AG04450 (cell line): ENCODE measurements at places on chromosomes 5 and 9.

DNA sequence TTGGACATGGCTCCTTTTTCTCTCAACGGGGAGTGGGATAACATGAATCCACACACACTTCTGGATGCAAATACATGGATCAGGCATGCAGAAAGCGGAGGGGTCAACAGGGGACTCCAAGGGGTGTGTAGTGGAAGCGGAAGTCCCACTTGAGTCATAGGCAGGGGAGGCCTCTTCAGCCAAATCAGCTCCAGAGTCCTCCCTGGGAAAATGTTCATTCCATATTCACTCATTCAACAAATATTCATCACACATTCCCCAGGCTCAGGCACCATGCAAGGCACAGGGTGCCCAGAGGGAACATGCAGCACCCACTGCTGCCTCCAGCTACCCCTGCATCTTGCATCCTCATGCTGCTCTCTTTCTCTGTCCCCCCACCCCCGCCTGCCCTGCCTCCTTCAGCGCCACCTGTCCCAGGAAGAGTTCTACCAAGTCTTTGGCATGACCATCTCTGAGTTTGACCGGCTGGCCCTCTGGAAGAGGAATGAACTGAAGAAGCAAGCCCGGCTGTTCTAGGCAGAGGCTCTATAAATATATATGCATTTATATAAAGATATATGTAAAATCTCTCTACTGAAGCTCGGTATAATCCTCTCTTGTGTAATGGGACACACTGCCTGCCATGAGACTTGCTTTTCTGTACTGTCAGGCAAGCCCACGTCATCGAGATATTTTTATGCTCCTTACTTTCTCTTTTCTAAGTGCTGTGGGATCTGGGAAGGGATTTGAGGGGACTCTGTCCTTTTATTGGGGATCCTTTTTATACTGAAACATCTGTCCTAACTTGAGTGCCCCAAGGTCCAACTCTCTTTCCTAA is 13.6 kb upstream of the AFAP1L1 start:
- DNase-seq, result no peak

DNA sequence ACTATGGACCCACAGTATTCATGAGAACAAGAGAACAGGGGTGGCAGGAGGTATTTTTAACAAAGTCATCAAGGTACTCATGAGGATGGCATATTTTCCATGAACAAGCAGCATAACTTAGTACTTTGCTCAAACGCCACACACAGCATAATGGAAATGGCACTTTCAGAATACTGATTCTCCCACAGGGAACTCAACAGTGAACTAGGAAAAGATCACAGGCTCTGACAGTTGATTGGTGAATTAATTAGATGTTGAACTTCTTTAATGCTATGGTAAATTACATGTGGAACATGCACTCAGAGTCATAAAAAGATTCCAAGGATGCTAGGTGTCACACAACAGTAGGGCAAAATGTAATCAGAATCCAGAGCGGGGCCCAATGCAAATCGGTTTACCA is 1088.6 kb upstream of the C9orf72 start:
- no peak for DNase-seq

- no peak for DNase-seq
These were observed 8.2 kb upstream of the TNFAIP8 start for GRCh38 chr5:119347574-119347973.

- no peak for DNase-seq
These were observed 62.1 kb upstream of the IL6ST start for GRCh38 chr5:56056875-56057274.

GRCh38 chr9:131690941-131691573 is 48.8 kb downstream of the RAPGEF1 start:
- no peak for DNase-seq

- DNase-seq, result no peak
These were observed 46.8 kb upstream of the NOTCH1 start for GRCh38 chr9:136592666-136593065.

DNA sequence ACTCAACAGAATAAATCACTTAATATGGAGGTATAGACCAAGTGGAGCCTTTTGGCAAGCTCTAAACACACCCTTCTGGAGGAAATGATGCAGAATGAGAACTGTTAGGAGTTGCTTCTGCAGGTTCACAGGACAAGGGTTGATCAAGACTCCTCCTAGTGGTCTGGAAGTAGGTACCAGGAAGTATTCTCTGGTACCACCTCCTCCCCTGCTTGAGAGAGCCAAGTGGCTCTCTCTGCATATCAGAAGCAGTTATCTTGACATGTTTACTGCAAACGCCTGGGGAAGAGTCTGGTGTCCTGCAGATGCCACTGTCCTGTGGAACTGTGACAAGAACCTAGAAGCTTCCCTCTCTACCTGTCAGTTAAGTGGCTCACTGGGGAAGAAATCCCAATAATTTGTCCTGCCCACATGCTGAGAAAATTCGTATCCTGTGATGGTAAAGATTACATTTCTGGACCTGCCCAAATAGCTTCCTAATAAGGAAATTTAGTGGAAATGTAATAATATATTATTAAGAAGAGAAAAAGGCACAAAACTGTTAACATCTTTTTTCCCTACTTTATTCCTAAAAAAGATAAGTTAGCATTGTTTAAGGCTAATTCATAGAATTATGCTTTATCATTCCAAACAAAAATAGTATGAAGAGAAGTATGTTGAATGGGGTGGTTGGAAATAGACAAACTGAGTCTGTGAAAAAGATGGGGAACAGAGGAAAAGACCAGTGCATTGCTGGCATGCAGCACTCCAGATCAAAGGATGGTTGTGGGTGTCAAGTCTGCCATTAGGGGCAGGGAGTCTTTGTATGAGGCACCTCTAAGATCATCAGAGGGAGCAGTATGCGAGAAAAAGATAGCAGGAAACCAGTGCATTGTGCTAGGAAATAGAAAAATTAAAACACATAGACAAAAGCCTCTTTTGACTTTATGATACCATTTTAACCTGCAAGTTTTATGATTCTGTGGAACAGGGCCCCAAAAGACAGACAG is 118.8 kb downstream of the CDC42SE2 start:
- peak; percentile 8 for DNase-seq

DNA sequence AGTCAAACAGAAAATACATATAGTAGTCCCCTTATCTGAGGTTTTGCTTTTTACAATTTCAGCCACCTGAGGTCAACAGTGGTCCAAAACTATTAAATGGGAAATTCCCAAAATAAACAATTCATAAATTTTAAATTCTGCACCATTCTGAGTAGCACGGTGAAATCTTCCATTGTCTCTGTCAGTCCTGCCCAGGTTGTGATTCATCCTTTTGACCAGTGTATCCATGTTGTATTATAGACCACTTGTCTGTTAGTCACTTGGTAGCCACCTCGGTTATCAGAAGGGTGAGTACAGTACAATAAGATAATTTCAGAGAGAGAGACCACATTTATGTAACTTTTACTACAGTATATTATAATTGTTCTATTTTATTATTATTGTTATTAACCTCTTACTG is 2.8 kb downstream of the CCDC152 start:
- DNase-seq, result no peak

- no peak for DNase-seq
These were observed 58.6 kb downstream of the LRSAM1 start for GRCh38 chr9:127509955-127510299.

- DNase-seq, result no peak
These were observed 11.0 kb upstream of the SNCAIP start for GRCh38 chr5:122301016-122301415.

- DNase-seq, result no peak
These were observed 56.8 kb downstream of the IZUMO3 start for GRCh38 chr9:24488896-24489295.

DNA sequence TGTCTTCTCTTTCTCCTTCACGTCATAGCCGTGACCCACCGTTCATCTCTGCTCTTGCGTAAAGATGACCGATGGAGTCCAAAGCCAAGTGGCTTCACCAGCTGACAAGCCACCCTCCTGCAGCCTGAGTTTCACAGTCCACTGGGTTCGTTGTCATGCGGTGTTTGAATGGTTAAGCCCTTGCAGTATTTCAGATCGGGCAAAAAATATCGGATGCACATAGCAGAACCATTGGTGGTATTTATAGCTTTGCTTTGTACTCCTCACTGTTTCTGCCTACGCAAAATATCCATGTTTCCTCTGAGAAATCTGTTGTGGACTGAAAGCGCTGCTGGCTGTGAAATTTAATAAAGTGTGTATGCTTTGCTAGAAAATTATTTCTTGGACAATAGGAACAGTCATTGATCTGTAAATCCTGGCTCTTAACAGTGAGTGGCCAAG is 34.5 kb upstream of the NCS1 start:
- no peak for DNase-seq

DNA sequence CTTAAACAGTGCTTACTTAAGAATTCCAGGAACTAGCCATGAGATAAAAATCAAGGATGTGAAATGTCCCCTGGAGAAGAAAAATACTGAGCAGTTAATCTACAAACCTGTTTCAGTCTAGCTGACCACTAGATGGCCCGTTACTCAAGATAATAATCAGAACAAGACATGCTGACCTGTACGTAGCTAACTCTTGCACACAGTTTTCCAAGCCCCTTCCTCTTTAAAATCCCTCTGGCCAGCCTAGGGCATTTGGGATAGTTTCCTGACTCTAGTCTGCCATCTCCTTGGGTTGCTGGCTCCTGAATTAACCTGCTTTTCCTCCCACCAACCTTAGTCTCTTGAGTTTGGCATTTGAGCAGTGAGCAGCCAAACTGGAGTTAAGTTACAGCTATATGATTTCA is 59.2 kb upstream of the TRAF1 start:
- DNase-seq, result peak; percentile 38

GRCh38 chr5:71830681-71831539 is 111.8 kb downstream of the CARTPT start:
- peak; percentile 43 for DNase-seq

- DNase-seq, result peak; percentile 33
These were observed 4.7 kb upstream of the TUBB4B start for GRCh38 chr9:137236238-137236935.

GRCh38 chr9:108586471-108587139 is 269.2 kb downstream of the ACTL7B start:
- DNase-seq, result no peak

GRCh38 chr9:137031904-137032640 is at the start of gene FUT7:
Gene FUT7 (minus strand): TSS chr9:137032088. CDS start chr9:137031991, 97 bp downstream.
- no peak for DNase-seq

- no peak for DNase-seq
These were observed 121.7 kb downstream of the ANKRD18B start for GRCh38 chr9:33645706-33646105.

- no peak for DNase-seq
These were observed 195.5 kb downstream of the DRD1 start for GRCh38 chr5:175248416-175248905.

DNA sequence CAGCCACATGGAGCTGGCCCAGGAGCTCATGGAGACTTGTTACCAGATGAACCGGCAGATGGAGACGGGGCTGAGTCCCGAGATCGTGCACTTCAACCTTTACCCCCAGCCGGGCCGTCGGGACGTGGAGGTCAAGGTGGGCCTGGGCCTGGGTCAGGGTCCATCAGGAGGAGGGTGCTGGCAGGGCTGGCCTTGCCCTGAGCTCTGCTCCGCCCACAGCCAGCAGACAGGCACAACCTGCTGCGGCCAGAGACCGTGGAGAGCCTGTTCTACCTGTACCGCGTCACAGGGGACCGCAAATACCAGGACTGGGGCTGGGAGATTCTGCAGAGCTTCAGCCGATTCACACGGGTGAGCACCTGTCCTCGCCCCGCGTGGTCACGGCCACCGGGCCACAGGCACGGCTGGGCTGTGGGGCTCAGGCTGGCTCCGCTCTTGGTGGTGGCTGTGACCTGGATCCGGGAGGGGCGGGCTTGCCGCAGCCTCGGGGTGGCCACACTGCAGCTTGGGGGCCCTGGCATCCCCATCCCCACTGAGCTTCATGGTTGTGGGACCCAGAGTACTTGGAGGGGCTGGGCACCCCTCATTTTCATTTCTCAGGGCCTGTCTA is 7.1 kb downstream of the DPP7 start:
- DNase-seq, result no peak

DNA sequence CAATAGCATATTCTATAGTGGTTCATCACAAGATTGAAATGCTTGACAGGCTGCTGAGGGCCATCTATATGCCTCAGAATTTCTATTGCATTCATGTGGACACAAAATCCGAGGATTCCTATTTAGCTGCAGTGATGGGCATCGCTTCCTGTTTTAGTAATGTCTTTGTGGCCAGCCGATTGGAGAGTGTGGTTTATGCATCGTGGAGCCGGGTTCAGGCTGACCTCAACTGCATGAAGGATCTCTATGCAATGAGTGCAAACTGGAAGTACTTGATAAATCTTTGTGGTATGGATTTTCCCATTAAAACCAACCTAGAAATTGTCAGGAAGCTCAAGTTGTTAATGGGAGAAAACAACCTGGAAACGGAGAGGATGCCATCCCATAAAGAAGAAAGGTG is 43.8 kb downstream of the GCNT1 start:
- DNase-seq, result no peak

DNA sequence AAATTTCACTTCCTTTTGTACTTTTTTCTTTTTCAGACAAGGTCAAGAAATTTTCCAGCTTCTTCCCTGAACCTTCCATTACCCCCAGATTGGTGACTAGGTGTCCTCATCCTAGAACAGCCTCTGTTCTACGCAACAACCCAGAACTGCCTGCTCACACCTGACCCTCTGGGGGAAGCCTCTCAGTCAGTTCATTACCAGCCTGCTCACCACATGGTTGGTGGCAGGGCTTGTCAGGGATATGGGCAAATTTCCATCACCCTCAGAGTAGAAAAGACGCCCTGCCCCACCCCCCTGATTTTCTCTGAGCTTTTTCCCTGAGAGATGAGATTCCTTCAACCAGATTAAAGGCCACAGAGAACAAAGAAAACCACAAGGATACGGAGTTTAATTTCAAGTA is 5.3 kb upstream of the CFAP95 start:
- no peak for DNase-seq
